ENCODE measurements at places on chromosomes 1 and 21.
A peak's percentile ranks its signal among the peaks of the same experiment; 100 is the strongest.

DNA sequence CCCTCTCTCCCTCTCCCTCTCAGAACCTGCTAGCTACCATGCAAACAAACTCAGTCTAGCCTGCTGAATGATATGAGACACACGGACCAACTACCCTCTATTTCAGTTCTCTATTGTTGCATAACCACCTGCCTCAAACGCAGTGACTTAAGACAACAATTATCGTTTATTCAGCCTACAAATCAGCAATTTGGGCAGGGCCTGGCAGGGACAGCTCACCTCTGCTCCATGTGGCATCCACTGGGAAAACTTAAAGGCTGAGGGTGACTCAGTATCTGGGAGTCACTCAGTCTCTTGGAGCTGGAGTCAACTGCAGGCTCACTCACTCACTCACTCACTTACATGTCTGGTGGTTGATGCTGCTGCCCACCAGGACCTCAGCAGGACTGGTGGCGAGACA is 121.3 kb downstream of the SEC16B start:
- DNase-seq, result no peak

GRCh38 chr1:160115545-160116282 is at the start of gene ATP1A2:
Gene ATP1A2 (plus strand): TSS chr1:160115759. CDS start chr1:160115862, 103 bp downstream.
- DNase-seq, result peak; percentile 65

DNA sequence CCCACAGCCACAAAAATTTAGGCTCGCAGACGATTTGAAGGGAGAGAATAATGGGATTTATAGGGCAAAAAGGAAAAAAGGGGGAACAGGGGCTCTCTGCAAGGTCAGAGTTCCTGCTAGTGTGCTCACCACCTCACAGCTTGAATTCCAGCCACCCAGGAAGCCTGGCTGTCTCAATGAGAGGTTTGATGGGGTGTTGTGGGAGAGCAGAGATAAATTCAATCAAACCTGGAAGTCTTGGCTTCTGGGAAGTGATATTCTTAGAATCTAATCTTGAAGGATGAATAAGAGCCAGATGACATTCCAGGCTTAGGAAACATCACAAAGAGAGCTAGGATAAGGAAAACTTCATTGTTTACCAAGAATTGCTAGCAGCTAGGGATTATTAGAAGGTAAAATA is 47.4 kb upstream of the C21orf91 start:
- no peak for DNase-seq

DNA sequence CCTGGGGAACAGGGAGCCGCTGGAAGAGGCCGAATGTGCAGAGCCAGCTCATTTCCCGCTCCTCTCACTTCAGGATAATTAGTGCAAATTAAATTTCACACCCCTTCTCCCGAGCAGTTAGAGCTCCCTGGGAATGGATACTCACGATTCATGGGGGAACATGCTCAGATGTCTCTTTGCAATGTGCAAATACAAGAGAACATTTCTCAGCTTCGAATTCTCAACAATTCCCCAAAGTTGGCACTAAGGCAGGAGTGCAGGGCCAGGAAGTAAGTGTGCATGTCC is 54.9 kb downstream of the CAMK2N1 start:
- peak; percentile 1 for DNase-seq
